ENCODE measurements at places on chromosomes 6 and 20. TPM values are rescaled to one million over a fixed set of nuclear protein-coding genes. Genes with fewer than 3 reads are reported as not detected.

- DNase-seq = no peak
Measured at GRCh38 chr6:1461207-1461606, 71.8 kb downstream of the FOXF2 start.

The DSP gene
- 4.3 TPM for polyA plus RNA-seq

The RAD21L1 gene
- not detected for polyA plus RNA-seq

The TAGAP gene
- polyA plus RNA-seq = 3.5 TPM

GRCh38 chr6:108524528-108525248 lies 36.0 kb upstream of the FOXO3 start:
- no peak for DNase-seq

- DNase-seq = no peak
Measured at GRCh38 chr6:143513410-143513809, 1.9 kb upstream of the FUCA2 start.

The CD93 gene
- 52.6 TPM for polyA plus RNA-seq

- DNase-seq = no peak
Measured at GRCh38 chr20:48440916-48441315, 386.9 kb downstream of the PREX1 start.

- peak; percentile 14 for DNase-seq
Measured at GRCh38 chr6:79947191-79948186, at the start of gene ELOVL4. Gene ELOVL4, minus strand, starts transcription at chr6:79947553. Its CDS starts 274 bp downstream, at chr6:79947279.

- DNase-seq = peak; percentile 17
Measured at GRCh38 chr6:25485821-25486534, 166.0 kb upstream of the SCGN start.

DNA sequence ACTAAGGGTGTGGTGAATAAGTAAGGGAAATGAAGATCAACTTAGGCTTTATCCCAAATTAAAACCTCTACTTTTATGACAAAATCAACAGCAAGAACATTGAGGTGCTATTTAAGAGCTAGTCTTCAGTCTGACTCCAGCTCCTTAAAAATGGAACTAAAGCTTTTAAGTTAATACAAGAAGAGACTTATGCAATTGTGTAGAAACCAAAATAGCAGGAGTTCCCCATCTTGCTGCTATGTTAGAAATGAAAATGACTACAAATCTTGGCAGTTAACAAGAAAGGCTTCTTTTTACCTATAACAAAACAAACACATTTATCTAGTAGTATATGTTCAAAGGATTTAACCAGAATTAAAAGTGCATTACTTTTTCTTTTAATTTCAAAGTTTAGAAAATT lies 25.7 kb downstream of the HMGN3 start:
- DNase-seq = no peak
